8988T (cell line): ENCODE measurements at places on chromosomes 1 and 21.

DNA sequence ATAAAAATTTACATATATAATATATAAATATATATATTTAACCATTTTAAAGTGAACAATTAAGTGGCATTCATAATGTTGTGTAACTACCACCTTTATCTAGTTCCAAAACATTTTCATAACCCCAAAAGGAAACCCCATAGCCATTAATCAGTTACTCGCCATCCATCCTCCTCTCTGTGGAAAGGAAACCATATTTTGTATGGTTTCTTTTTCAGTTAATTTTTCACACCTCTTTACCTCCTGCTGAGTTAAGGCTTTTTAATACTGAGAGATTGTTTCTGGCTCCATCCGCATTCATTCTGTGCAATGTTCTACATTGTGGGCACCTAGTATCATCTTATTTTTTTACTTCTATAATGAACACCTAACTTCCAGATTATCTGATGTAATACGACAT is 512.1 kb downstream of the LMO4 start:
- no peak for DNase-seq

DNA sequence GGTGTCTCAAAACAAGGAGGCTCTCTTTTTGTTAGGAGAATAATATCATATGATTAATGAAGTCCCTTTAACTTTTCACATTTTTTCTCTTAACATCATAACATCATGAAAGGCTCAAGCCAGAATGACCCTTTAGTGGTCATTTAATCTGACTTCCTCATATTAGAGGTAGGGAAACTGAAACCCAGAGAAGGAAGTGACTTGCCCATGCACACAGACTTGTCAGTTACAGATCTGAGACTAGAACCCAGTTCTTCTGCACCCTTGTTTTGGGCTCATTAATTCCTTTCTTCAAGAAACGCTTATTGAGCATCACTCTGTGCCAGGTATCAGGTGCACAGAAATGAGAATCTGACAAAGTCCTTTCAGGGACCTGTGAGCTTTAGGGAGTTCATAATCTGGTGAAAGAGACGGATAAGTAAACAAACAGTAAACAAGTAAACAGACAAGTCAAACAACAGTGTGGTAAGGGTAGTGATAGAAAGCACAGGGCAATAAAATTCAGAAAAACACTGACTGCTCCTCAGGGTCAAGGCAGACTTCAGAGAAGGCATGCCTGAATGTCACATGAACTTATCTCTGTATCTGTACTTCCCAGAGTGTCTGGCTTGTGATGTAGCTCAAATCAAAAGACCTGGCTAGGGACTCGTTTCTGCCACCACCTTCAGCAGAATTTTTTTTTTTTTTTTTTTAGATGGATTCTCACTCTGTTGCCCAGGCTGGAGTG is 38.3 kb upstream of the OSBPL9 start:
- no peak for DNase-seq

DNA sequence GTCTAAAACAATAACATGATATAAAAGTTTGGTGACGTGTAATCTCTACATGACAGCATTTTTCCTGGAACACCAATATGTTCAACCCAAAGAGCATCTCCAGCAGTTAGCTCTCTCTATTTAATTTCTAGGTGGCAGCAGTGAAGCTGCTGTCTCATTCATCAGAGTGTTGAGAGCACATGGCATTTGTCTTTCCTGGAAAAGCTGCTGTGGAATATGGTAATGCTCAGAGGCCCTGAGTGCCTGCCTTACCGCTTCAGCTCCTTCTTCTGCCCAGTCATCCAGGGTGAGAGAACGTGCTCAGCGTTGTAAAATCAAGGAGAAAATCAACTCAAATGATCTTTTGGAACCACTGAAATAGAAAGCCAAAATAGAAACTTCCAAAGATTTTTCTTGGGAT is 640.7 kb downstream of the ADGRL2 start:
- DNase-seq, result no peak

GRCh38 chr1:92623187-92623778 is 136.6 kb upstream of the GFI1 start:
- DNase-seq, result no peak

- no peak for DNase-seq
These were observed 1.2 kb upstream of the LAD1 start for GRCh38 chr1:201400212-201400851.

DNA sequence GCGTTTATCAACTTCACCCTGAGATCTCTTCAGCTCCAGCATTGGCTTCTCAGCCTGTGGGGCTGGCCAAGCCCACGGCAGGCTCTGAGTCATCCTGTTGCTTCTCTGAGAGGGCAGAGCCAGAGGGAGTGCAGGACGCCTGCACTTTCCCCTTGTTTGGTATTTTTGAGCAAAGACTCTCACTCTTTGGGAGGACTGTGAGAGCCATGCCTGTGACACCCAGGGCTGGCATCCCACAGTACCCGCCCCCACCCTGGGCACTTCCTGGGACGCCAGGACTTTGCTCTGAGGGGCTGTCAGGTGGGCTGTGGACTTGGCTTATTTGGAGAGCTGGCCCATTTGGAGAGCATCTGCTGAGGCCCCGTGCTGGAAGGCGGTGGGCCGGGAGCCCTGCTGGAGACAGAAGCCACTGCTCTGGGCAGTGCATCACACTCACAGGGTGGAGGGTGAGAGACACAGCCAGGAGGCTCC is 37.4 kb downstream of the VANGL1 start:
- DNase-seq, result no peak

- no peak for DNase-seq
These were observed 6.8 kb upstream of the ZBTB40 start for GRCh38 chr1:22444856-22445255.

DNA sequence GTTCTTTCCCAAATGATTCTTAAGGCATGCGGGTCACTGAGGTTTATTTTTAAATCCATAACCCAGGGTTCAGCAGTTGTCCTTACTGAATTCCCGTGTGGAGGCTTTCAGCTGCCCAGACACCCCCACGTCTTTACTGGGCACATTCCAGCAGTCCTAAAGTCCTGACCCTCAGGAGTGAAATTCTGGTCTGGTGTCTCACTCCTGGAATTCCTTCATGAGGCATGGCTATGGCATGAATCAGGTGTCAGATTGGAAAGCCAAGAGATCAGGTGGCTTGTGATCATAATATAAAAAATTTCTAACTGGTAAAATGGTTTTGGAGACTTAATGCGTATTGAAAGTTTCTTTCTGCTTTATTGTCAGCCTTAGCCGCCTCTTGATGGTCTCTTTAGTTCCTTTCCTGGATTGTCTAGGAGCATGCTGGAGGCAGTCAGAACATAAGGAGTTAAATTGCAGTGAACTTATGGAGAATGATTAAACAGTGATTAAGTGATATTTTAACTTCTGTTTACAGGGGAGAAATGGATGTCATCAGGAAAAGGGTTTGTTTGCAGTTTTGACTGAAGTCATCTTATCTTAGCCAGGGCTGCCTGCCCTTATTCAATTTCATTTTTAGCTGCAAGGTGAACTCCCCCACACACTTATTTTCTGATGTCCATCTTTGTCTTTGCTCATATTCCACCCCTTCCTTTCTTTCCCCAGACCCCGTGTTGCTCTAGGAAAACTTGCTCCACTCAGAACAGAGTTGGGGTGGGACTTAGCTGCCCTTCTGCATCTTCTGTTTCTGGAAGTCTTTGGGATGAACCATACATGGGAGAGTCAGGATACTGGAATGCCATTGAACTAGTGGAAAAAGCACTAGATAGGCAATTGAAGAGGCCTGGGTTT is 25.7 kb upstream of the MACF1 start:
- DNase-seq, result no peak
